Left forelimb (tissue), 1 donor: ENCODE measurements at places on chromosomes 12 and 14.

DNA sequence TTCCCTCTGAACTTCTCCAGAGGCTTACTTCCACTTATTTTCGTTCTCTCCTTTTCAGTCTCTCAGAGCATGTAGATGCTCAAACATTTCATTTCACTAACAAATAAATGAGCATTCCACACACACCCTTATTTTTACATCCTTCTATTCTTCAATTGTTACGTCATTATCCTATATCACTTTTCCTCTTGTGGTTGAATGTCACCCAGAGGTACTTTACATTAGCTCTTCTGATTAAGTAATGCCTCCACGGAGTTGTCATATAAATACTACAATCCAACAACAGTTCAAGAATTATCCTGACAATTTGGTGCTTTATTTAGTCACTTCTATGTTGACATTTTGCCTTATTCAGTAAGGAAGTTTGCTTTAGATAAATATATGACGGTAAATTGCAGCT, 18.4 kb downstream of the FAR2 start:
- no peak for DNase-seq

- DNase-seq: no peak
Observed at GRCh38 chr14:94331462-94331861, 8.3 kb upstream of the SERPINA6 start.

DNA sequence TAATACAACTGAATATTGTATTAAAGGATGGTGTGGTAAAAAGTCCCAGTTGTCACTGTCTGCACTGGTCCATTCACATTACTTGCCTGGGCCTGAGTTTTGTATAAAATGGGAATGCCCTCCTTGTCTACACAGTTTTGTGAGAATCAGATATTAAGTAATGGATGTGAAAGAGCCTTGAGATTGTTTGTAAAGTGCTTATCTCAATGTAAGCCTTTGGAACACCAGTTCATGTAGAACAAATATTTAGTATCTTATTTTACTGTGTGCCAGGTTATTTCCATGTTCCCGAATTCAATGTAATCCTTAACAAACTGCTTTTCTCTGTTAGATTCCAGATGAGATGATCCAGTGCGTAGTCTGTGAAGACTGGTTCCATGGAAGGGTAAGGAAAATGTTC, 7.5 kb downstream of the UBR7 start:
- DNase-seq: no peak

DNA sequence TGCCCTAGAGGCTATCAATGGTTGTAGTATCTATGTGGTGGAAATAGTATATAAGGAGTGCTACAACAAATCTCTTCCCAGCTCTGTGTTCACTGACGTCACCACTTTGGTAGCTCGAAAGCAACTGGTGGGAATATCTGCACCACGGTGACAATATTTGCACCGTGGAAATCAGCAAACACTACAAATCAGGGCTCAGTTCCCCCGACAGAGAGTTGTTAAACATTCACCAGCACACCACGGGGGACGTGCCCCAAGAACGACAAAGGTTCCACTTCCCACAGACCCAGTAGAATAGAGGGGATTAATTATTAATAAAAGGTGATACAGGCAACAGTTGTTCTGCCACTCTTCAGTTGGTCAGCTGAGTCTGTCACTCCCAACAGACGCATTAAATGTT, 98.4 kb downstream of the CCDC60 start:
- no peak for DNase-seq

- no peak for DNase-seq
Observed at GRCh38 chr12:39368891-39369290, 74.0 kb downstream of the KIF21A start.

DNA sequence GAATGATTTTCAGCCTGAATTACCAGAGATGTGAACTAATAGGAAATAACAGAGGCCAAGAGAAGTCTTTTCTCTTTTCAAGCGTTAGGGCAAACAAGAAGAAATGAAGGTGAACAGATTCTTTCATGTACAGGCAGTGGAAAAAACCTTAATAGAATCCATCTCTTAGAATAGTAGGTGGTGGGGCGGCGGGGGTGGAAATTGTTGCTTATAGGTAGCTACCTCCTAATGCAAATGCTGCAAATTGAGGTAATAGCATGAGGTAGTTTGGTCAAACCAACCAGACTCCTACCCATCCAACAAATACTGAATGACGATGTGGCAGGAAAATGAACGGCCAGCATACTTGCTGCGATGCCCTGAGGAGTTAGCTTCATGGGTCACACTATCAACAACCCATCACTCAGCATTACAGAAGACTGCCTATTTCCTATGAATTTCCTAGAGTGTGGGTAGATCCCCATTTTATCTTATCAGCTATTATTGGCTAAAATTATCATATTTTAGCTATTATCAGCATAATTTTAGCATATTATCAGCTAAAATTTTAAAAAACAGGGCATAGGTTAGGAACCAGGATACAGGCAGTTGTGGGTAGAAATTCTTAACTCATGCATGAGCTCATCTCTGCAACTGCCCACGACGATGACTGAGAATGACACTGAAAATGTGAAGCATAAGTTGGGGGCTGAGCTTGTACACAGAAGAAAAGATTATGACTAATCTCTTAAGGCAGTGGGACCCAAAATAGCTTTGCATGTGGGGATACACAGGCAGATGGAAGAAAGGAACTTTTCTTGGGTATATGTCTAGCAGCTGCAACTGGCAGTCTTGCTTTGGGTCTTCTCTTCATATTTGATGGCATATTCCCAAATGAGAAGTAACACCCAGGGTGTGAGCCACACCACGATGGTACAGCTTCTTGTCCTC, 68.7 kb downstream of the NIN start:
- DNase-seq: no peak

GRCh38 chr14:68225321-68225720, 405.7 kb downstream of the RAD51B start:
- no peak for DNase-seq

GRCh38 chr12:44874981-44875416, 1.1 kb downstream of the NELL2 start:
- no peak for DNase-seq

- DNase-seq: no peak
Observed at GRCh38 chr14:54490445-54491175, 1.8 kb upstream of the GMFB start.

- no peak for DNase-seq
Observed at GRCh38 chr12:104643819-104644669, 187.3 kb downstream of the CHST11 start.

GRCh38 chr12:113271853-113272561, 50.7 kb downstream of the TPCN1 start:
- DNase-seq: no peak

DNA sequence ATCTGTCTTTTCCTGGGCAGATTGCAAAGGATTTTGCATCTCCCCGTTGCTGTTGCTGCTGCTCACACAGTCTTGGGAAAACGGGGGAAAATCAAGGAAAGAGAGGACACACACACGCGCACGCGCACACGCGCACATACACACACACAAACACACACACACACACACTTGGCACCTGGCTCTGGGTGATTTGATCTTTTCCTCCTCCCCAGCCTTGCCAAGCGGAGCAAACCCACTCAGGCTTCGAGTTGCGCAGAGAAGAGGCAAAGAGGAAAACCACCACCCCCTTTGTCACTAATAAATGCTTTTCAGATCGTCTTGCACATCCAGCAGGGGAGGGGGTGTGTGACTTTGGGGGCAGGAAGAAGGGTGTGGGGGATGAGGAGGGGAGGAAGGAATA, 965 bp upstream of the NOS1 start:
- no peak for DNase-seq

DNA sequence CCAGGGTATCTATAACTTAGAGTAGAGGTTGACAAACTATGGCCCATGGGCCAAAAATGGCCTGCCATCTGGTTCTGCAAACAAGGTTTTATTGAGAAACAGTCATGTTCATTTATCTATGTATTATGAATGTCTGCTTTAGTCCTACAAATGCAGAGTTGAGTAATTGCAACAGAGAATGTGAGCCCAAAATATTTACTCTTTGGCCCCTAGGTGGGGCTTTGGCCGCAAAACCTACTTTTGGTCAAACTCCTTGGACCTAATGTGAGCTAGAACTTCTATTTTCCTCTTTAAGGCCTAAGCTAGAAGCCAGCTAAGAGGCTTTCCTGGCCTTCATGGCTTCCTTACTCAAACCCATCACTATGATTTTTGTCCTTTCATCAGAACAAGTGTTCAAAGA, 379.1 kb downstream of the NELL2 start:
- DNase-seq: no peak

DNA sequence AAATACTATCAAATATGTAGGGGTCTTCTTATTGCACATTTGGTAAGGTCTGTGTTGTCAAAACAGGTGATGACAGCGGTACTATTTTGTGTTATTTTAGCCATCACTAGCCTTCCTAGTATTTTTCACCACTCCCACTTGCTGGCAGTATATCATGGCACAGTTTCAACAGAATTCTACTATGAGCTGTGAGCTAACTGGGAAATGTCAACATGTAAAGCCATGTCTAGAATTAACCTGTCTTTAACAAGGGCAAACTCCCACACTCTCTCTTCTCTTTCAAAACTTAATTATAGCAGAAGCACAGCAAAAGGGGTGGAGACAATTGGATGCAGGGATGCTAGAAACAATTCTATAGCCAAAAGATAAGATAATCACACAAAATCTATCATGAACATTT, 253.4 kb downstream of the PAX9 start:
- no peak for DNase-seq

DNA sequence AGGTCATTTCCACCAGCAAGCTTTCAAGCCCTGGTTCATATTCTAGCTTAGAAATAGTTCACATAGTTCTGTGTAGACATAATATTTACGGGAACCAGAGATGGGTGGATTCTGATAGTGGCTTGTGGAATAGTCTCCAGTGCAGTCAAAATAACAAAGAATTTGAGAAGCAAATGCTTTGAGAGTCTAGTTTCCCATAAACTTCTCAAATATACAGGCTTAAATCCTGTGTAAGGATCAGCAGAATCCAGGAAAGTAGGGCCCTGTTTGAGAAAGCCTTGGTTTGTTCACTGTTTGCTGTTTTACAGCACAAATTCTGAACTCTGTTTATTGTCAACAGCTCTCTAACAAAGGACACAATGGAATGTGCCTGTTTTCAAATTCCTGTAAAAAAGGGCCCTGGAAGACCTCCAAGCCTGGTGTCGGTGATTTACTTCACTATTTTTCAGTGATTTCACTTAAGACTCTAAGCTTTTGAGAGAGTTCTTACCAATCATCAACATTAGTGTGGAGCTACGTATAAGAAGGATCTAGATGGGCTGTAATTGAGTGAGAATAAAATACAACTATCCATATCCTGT, 11.4 kb upstream of the FOS start:
- DNase-seq: no peak

DNA sequence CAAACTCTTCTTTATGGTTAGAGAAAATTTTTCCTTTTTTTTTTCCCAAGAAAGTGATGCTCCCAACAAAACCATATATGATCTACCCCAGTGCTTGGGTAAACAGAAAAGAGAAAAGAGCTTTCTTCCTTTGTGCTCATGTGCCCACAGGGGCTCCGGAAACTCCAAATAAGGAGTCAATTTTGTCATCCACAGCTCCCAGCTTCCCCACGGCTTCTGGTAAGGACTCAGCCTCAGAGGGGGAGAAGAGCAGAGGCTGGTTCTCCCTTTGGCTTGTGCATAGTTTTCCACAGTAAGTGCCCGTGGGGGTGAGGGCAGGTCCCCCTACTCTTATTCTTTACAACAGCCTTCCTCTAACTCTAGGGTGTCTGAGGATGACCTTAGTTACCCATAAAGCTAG, 13.3 kb upstream of the RGS6 start:
- no peak for DNase-seq

DNA sequence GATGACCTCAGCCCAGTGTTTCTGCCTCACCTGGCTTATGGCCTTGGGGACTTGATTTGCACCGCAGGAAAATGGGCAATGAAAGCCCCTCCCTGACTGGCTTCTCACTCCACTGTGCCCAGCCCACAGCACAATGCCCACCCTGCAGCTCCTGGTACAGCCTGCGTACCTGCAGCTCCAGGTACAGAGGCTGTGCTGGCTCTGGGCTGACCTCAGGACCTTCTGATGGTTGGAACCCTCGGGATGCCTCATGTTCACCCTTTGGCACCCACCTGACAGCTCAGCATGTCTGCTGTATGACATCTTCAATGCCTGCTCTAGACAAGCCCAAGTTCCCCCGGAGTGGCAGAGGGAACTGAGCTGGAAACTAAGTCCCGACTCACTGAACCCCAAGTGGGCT, 87.1 kb downstream of the ALG10 start:
- DNase-seq: no peak

- no peak for DNase-seq
Observed at GRCh38 chr12:91889059-91889458, 256.6 kb downstream of the BTG1 start.

DNA sequence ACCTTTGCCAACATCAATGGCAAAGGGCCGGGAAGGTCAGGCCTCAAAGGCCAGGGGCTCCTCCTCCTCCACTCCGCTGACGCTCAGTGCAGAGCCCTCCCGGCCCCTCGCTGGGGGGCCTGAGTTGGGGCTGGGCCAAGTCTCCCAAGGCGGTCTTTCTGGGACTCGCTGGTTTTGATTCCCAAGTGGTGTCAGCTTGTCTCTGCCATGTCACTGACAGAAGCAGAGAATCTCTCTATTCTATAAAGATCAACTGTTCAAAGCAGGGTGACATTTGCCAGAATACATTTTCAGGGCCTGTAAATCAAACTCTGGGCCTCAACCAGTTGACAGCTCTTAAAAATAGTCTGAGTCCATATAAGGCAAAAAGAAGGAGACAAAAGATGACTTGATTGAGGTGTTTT, 75.9 kb downstream of the CCDC88C start:
- no peak for DNase-seq

- no peak for DNase-seq
Observed at GRCh38 chr12:32893458-32893857, 3.1 kb downstream of the PKP2 start.

DNA sequence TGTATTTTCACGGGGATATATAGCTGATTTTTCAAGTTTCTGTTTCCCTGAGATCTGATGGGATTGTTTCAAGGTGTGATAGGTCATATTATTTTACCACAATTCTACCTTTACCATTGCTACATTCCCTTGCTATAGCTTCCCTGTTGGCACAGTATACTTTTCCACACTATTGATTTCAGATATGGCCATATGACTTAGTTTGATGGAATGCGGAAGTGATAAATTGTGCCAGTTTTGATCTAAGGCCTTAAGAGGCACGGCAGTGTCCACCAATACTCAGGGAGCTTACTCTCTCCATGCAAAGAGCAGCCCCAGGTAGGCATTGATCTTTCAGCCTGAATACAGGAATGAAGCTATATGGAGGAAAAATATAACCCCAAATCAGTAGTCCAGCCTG, 315.7 kb downstream of the SLC16A7 start:
- no peak for DNase-seq

- DNase-seq: no peak
Observed at GRCh38 chr14:105280525-105280924, 20.3 kb downstream of the BRF1 start.

DNA sequence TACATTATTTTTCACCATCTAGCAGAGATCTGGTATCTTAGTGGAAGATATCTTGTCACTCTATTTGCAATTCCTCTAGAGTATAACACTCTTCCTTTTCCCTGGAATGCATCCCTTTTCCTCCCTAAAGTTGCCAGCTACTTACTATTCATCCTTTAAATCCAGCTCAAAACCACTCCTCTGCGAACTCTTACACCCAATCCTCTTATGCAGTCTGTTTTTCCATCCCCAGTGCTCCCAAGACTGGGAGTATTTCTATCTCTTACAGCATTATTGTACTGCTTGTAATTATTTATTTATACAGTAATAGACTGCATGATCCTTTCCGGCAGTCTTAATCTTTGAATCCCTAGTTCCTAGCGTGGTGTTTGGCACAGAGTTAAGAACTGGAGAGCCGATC, 2.9 kb upstream of the SRGAP1 start:
- DNase-seq: no peak

- DNase-seq: no peak
Observed at GRCh38 chr12:94498073-94498472, 38.4 kb upstream of the CEP83 start.

- DNase-seq: no peak
Observed at GRCh38 chr14:78028471-78028870, 141.7 kb upstream of the NRXN3 start.
